Lung microvascular endothelial cell (primary cell): ENCODE measurements at places on chromosomes 12 and 14. TPM values are rescaled to one million over a fixed set of nuclear protein-coding genes. Genes with fewer than 3 reads are reported as not detected.

The ACVRL1 gene
- total RNA-seq: 293 and 393 TPM in 2 replicates

The REM2 gene
- under 0.01 TPM in 1 of 2 replicates, not detected in the other for total RNA-seq

The KRT6B gene
- not detected in 2 replicates for total RNA-seq

The EPYC gene
- not detected in 2 replicates for total RNA-seq

The A2M gene
- 3.8 and 19.0 TPM in 2 replicates for total RNA-seq

The NPAS3 gene
- total RNA-seq: under 0.01 and 0.20 TPM in 2 replicates

The NID2 gene
- 9.7 and 10.5 TPM in 2 replicates for total RNA-seq
